Activated CD4-positive, alpha-beta T cell treated with anti-CD3 and anti-CD28 coated beads, Interleukin-2, amount 50 U/mL, for 1 hour (primary cell): ENCODE measurements at places on chromosomes 6 and 20.

GRCh38 chr6:163094881-163095280 is 319.6 kb upstream of the QKI start:
- no peak for DNase-seq

- no peak for DNase-seq
Measured at GRCh38 chr6:29531668-29532067, 27.9 kb downstream of the UBD start.

DNA sequence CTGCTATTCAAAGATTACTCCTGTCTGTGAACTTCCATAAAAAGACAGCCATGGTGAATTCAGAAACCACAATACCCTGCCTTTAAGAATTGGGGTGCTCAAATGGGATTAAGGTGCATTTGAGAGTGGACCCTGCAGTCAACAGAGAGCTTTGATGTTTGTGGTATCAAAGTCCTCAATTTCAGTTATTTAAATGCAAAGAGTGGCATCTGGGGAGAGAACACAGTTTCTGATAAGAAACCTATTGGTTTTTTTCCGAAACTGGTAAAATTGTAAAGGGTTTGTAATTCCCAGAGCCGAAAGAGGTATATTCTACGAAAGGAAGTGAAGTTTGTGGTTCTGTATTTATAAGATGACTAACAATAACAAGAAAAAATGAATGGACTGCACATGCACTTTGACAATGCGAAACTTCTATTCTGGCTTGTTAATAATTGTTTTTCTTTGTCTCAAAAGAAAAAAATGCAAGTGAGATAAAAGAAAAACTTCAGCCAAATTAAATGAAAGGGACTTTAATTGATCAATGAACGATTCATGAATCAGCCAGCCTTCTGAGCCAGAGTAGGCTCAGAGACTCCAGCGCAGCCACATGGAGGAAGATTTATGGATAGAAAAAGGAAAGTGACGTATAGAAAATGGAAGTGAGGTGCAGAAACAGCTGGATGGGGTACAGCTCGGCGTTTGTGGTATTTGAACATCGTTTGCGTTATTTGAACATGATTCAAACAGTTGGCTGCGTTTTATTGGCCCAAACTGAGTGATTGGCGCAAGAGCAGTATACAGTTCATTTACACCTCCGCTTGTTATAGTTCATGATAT is 70.5 kb upstream of the DUSP22 start:
- no peak for DNase-seq

- DNase-seq, result no peak
Measured at GRCh38 chr6:63517221-63517620, 55.1 kb upstream of the LOC128125822 start.

GRCh38 chr6:17940151-17940792 is 47.2 kb downstream of the KIF13A start:
- no peak for DNase-seq
